ENCODE measurements at places on chromosomes 2 and 18.

- peak; percentile 19 for DNase-seq
Observed at GRCh38 chr18:13216092-13216582, 2.4 kb upstream of the LDLRAD4 start.

GRCh38 chr2:98078701-98079100 is 8.3 kb upstream of the VWA3B start:
- no peak for DNase-seq

DNA sequence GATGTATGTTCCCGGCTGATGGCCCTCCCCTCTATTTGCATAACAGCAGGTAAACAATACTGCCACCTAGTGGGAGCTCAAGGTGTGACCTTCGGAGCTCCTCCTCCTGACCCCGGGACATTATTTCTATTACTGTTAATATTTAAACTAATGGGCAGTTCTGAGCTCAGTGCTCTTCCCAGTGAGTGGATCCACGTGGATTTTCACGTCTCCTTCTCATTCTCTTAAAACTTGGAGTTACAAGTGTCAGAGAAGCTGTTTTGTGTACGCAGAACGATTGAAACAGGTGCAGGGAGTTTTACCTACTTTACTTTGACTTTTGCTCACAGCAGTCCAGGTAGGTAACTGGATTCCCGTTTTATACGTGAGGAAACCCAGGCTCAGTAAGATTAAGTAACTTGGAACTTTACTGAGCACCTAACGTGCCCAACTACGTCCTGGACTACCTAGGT is 127.3 kb downstream of the PRKCE start:
- no peak for DNase-seq

DNA sequence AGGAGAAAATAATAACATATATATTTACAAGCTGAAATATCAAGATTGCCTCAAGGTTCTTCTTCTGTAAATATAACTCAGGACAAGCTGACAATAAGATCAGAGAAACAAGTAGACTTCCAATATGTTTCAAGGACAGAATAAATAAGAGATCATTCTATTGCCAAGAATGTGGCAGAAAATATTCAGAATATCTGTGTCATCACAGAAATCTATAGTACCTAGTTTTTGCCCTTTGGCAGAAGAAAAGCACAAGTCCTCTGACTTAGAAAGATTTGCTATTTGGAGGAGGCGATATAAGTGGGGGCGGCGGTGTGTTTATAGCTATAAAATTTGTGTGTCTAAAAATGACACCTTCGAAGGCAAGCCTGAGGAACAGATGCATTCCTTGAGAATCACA is 34.3 kb downstream of the ARHGAP15 start:
- DNase-seq: no peak

- peak; percentile 24 for DNase-seq
Observed at GRCh38 chr2:137155356-137156104, 390.2 kb downstream of the THSD7B start.

DNA sequence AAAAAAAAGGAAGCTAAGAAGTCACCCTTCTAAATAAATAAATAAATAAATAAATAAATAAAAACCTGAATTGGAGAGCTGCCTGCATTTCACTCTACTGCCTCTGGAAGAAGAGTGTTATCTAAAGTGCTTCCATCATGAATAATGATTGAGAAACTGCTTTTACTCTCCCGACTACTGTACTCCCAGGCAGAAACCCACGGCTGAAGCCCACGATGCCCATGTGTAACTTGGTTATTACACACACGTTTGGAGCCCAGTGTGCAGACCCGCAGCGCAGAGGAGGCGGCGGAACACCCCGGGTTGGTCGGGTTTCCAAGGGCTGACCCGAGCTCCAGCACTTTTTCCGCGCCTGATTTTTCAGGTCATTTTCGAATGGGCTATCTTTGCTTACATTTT is 697 bp upstream of the SPATS2L start:
- no peak for DNase-seq

DNA sequence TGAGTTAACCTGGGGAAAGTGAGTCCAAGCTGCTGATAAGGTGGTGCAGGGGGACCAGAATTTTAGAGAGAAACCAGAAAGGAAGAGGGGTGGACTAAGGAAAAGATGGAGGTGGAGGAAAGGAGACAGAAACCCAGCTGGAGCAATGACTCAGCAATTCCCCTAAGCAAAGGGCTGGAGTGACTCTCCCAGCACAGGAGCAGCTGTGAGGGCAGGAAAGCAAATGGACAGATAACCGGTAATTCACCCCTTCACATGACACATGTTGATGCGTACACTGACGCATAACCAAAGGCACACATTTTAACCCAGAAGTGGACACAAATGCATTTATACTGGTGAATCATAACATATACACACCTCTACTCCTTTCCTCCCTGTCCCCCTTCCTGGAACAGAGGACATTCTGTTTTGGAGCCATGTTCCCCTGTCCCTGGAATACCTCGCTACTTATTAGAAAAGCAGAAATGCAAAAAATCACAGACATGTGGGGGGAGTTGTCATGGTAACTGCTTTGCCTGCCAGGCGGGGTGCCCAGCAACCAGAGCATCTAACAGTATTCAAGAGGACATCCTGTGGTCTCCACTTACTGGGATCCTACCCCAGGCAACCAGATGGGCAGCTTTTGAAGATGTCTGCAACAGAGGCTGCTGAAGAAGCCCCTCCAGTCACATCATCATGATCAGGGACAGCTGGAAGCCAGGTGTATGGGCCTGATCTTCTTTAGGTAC is 4.7 kb downstream of the CDK5R2 start:
- DNase-seq: no peak

- DNase-seq: no peak
Observed at GRCh38 chr2:120241684-120242083, 11.0 kb upstream of the RALB start.

DNA sequence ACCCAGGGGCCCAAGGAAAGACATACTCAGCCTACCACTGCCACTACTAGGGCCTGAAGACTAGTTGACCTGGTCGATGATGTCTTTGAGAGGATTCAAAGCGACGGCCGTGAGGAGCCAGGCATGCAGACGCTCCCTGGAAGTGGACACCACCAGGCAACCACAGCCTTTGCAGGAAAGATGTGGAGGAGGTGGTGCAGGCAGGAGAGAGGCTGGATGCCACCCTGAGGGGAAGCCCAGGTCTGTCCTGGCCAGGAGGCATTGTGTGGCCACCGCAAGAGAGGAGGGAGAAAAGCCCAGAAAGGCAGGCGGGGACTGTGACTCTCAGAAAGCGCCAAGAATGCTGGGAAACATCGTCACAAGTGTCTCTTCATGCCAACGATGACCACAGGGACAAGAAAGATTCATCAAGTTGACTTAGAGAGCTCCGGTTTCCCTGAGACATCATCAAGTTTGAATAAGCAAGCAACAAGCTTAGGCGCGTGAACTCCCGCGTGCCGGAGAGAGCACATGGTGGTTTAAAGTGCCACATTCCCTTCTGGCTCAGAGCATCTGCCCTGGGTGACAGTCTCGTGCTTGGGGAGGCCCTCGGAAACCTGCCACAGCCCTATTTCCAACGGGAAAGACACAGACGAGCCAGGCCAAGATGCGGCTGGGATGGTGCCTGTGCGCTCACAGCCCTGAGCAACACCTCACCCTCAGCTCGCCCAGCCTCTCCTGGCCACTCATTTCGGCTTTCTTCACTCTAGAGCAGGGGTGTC is 464.5 kb upstream of the SALL3 start:
- DNase-seq: no peak

DNA sequence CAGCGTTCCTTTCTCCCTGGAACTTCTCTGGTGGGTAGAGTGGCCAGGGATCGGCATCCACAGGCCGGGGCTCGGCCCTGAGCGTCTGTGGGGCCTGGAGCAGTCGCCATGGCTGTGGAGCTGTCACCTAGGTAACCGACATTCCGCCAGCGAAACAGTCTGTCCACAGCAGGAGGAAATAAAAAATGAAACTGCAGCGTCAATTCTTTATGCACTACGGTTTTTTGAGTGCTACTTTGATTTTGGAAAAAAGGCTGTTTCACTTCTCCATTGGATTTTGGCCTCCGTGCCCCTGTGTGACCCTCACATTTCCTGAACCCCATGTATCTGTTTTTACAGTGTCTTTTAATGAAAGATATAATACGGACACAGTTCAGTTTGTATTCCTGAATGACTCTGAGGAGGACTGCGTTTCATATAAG is 163.4 kb downstream of the LDLRAD4 start:
- DNase-seq: no peak

- DNase-seq: no peak
Observed at GRCh38 chr2:190380962-190381412, 27.2 kb upstream of the MFSD6 start.

- DNase-seq: no peak
Observed at GRCh38 chr2:135630488-135630887, 99.2 kb downstream of the R3HDM1 start.

GRCh38 chr2:29723255-29724001 is 198.0 kb downstream of the ALK start:
- DNase-seq: no peak

DNA sequence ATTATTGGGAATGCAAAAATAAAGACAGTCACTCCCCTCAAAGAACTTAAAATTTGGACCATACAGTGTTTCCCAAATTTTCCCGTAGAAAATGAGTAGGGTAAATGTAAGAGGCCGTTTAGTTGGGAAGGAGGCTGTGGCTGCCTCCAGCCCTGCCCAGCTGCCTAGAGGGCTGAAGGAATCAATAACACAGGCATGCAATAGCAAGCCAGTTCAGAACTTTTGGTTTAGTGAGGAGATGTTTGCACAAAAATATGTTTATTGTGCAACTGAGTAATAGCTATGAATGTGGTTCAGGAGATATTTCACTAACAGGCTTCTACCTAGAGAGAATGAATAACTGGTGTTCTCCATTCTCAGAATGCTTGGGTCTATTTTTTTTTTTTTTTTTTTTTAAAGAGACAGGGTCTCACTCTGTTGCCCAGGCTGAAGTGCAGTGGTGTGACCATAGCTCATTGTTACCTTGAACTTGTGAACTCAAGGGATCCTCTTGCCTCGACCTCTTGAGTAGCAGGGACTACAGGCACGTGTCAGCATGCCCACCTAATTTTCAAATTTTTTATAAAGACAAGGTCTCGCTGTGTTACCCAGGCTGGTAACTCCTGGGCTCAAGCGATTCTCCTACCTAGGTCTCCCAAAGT is 23.6 kb downstream of the UGP2 start:
- DNase-seq: no peak

- DNase-seq: no peak
Observed at GRCh38 chr2:10415048-10415447, 33.1 kb downstream of the ODC1 start.

DNA sequence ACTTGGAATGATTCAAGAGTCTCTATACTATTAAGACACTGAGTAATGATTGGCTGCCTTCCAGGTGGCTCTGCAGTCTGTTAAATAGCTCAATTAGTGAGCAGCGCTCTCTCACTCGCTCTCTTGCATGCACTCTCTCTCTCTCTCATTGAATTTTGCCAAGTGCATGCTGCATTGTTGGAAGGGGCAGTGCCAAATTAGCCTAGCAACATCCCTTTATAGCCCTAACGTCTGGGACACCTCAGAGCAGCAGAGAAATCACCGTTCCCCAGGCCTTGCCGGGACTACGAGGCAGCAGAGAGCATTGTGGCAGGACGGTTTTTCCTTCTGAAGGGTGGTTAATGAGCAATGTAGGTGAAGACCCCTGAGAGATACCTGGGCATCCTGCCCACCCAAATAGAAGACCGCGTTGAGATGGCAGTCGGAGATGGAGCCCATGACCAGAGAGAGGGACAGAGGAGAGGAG is 447.6 kb upstream of the POU3F3 start:
- no peak for DNase-seq

DNA sequence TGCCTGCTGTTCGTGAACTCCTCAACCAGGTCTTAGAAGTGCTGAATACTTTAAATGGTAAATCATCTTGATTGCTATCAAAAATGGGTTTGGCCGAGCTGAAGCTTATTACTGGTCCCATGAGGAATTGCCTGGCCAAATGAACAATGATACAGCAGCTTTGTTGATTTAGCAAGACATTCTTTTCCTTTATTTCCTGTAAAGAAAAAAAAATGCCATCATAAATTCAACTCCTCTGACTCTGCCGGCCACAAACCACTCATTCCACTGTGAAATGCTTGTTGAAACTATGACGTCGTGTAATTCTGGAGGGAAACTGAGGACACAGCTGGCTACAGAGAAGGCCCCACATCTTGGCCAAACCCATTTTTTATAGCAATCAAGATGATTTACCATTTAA is 74.2 kb upstream of the ID2 start:
- peak; percentile 69 for DNase-seq

DNA sequence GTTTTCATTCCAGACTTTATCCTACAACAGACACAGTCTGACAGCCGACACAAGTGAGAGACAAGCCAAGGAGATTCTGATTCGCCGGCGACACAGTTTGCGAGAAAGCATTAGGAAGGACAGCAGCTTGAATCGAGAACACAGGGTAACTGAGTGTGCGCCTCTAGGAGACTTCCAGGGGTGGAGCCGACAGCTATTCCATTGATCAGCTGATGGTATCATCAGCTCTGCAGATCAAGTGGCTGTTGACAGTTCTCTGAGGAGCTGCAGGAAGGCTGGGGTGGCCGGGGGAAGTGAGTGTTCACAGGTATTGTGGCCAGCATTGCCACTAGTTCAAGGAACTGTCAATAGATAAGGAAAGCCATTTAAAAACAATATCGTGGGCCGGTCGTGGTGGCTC is 57.3 kb upstream of the TMEM182 start:
- no peak for DNase-seq
